ENCODE measurements at places on chromosomes 3 and 15.

- no peak for DNase-seq
Observed at GRCh38 chr3:94127115-94127514, 64.3 kb downstream of the NSUN3 start.

DNA sequence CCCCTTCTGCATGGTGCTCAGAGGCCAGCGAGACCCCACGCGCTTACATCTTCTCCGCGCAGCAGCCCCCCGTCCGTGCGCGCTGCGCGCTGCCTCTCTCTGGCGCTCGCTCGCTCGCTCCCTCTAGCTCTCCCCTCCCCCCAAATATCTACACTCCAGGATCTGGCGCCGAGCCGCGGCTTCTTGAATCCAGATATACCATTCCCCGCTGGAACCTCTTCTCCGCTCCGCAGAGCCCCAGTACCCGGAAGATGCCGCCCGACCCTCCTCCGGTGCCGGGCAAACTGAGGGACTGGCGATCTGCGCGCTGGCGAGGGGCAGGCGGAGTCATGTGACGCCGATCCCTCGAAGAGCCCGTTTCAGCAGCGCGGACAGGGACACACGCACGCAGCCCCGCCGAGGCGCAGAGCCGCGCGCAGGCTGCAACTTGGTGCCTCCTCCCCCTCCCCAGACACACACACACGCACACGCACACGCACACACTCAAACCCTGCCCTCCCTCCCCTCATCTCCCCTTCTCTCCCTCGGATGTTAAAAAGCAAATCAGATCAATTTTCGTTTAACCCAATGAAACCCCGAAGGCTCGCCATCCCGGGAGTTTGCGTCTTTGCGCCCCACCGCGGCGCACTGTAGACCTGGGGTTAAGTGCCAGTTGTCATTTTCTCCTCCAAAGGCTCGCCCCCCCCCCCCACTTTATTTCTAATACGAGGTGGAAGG, at the start of gene RASGRF1:
RASGRF1 (minus strand) TSS at position 294 of the 717 bp plus-strand sequence; CDS start at position 12, 282 bp downstream.
- DNase-seq = peak; percentile 22

- DNase-seq = no peak
Observed at GRCh38 chr3:142501004-142501926, 53.4 kb upstream of the XRN1 start.

DNA sequence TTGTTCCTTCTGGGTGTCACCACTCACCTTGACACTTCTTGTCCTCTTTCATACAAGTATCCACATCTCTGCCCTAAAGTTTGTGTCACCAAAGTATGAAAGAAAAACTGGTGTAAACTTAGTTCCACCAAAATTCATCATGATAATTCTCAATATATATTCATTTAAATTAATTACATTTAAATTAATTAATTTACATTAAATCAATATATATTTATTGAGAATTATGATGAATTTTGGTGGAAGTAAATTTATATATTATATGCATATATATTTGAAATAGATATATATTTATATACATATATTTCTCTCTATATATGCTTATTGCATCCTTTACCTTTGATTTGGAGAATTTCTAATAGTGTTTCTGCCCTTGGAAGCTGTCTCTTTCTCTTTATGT, 828.3 kb downstream of the PDCD6IP start:
- no peak for DNase-seq

Measured in femur (tissue), 1 donor.